ENCODE measurements at places on chromosomes 1 and 21.

GRCh38 chr1:58791106-58791505 is 7.3 kb upstream of the JUN start:
- no peak for DNase-seq

GRCh38 chr1:26750428-26750827 is 37.3 kb upstream of the PIGV start:
- DNase-seq, result no peak

- DNase-seq, result no peak
Measured at GRCh38 chr1:56824271-56824670, 5.1 kb upstream of the FYB2 start.

- no peak for DNase-seq
Measured at GRCh38 chr1:171753685-171754352, 12.0 kb upstream of the VAMP4 start.

DNA sequence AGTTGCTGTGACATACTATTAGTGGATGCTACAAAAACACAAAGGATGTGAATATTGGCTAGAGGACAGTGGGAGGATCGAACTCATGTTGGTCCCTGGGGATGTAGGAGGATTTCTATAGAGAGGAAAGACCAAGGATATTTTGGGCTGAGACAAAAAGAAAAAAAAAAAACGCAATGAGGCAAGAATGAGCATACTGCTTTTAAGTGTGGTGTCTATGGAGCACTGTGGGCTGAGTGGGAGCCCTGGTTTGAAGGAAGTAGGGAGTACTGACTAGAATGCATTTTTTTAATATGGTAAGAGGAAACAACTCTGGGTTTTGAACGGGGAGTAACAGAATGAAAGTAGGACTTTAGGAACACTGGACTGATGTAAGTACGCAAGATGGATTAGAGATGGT is 450.7 kb downstream of the NEGR1 start:
- no peak for DNase-seq

GRCh38 chr1:41783189-41783639 is 135.5 kb downstream of the HIVEP3 start:
- DNase-seq, result peak; percentile 75

DNA sequence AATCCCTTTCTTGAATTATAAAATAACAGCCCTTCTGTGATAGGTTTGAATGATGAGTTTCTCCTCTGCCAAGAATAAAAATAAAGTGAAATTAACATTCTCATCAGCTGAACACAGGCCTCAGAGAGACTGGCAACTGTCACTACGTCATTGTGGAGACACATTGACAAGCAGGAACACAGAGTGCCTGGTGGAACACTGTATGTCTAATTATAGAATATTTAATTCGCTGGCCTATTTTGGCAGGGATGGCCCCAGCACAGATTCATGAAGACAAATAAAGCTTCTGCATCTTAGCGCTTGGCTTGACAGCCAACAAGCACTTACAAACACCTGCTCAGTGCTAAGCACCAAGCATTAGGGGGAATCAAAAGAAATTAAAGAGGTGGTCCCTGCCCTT is 52.0 kb upstream of the SMYD2 start:
- no peak for DNase-seq

DNA sequence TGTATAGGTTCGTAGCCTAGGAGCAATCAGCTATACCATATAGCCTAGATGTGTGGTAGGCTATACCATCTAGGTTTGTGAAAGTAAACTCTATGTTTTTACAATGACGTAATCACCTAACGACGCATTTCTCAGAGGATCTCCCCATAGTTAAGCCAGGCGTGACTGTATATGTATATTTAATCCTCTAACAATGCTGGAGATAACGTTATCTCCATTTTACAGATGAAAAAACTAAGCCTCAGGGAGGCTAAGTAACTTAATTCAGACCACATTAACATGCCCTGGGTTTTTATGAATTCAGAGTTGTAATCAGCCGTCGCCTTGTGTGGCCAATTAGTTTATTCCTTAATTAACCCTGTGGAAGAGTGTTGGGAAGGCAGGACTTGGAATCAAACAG is 107.7 kb upstream of the PLXNA2 start:
- no peak for DNase-seq

- no peak for DNase-seq
Measured at GRCh38 chr1:35431173-35431599, 126.0 kb downstream of the KIAA0319L start.

GRCh38 chr21:45278156-45278911 is 9.4 kb downstream of the POFUT2 start:
- no peak for DNase-seq

DNA sequence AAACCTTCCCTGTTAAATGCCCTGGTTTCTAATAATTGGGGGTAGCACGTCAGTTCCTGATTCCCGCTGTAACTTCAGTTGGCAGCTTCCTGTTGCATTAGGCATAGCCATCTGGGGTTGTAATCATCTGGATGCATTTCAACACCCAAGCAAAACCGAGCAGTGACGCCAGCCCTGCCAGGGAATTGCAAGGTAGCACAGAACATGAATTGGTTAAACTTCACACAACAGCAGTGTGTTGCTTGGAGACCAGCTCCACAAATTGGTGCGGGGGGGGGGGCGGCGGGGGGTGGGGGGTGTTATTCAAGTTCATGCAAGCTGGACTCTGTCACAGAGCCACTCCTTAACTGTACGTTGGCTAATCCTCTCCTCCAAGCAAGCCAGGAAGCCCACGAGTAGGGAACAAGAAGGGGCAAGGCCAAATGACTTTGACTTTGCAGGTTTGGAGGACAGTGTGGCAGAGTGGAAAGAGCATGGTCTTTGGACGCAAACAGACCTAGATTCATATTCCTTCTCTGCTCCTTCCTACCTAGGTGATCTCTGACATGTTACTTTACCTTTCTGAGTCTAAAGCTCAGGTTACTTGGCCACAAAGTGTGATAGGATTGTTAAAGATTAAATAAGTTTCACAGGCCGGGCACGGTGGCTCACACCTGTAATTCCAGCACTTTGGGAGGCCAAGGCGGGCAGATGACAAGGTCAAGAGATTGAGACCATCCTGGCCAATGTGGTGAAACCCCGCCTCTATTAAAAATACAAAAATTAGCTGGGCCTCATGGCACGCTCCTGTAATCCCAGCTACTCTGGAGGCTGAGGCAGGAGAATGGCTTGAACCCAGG is 4.7 kb downstream of the LAX1 start:
- peak; percentile 86 for DNase-seq

GRCh38 chr21:41775149-41775472 is 8.3 kb upstream of the RIPK4 start:
- DNase-seq, result no peak

DNA sequence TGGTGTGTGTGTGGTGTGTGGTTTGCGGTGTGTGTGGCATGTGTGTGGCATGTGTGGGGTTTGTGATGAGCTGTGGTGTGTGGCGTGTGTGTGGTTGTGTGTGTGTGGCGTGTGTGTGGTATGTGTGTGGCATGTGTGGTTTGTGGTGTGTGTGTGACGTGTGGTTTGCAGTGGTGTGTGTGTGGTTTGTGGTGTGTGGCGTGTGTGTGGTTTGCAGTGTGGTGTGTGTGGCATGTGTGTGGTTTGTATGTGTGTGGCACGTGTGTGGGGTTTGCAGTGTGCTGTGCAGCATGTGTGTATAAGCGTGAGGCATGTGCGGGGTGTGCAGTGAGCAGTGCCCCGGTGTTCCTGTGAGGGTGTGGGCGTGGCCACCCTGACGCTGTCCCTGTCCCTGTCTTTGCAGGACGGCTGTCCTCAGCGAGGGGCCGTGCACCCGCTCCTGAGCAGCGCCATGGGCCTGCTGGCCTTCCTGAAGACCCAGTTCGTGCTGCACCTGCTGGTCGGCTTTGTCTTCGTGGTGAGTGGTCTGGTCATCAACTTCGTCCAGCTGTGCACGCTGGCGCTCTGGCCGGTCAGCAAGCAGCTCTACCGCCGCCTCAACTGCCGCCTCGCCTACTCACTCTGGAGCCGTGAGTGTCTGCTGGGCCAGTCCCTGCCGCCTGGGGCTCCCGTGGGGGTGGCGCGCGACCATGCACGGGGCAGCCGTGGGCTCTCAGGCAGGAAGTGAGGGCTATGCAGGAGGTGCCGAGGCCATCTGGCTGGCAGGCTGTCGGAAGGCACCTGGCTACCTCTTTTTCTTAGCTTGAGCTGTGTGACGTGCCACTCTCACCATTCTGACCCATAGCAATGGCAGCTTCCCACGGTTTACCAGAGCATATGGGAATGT is 52.6 kb upstream of the TRAPPC10 start:
- DNase-seq, result no peak

DNA sequence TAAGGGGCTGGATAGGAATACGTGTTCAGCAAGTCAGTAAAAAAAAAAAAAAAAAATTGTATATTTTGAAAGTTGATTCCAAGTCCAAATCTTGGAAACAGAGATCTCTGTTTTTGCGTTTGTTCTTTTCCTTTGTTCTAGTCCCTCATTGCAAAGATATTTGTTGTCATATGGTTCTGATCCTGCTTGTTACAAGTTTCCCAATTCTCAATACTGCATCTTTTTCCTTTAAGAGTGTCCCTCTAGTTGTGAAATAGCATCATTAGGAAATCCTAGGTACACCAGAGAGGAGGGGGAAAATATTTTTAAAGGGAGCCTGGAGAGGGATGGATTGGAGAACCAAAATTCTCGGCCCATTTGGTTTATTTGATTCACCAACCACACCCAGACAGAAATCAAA is 152.2 kb upstream of the C1orf105 start:
- DNase-seq, result no peak

DNA sequence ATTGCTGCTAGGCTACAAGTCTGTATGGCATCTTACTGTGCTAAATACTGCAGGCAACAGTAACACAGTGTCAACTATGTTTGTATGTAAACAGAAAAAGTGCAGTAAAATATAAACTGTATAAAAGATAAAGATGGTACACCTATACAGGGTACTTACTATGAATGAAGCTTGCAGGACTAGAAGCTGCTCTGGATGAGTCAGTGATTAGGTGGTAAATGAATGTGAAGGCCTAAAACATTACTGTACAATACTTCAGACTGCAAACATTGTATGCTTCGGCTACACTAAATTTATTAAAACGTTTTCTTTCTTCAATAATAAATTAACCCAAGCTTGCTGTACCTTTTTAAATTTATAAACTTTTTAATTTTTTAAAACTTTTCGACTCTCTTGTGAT is 97.1 kb downstream of the HLX start:
- no peak for DNase-seq

GRCh38 chr1:239909898-239910297 is 181.8 kb upstream of the FMN2 start:
- DNase-seq, result no peak

DNA sequence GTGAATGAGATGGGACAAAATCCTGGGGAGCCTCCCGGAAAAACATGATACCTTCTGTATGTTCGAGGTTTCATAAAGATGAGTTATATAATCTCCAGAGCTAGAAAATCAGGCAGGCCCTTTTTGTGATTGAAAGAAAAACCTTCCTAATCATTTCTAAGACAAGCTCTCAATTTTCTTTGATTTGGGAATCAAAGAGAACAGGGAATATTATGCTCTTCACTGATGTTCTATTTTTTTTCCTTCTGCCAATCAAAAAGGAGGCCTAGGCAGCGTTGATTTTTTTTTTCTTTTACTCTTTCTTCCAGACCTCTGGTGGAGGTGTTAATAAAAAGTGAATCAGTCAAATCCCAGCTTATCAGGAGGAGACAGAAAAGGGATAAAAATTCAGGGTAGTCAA is 34.5 kb downstream of the DIRAS3 start:
- DNase-seq, result no peak

GRCh38 chr1:28508435-28508754 is 2.6 kb downstream of the RCC1 start:
- no peak for DNase-seq

DNA sequence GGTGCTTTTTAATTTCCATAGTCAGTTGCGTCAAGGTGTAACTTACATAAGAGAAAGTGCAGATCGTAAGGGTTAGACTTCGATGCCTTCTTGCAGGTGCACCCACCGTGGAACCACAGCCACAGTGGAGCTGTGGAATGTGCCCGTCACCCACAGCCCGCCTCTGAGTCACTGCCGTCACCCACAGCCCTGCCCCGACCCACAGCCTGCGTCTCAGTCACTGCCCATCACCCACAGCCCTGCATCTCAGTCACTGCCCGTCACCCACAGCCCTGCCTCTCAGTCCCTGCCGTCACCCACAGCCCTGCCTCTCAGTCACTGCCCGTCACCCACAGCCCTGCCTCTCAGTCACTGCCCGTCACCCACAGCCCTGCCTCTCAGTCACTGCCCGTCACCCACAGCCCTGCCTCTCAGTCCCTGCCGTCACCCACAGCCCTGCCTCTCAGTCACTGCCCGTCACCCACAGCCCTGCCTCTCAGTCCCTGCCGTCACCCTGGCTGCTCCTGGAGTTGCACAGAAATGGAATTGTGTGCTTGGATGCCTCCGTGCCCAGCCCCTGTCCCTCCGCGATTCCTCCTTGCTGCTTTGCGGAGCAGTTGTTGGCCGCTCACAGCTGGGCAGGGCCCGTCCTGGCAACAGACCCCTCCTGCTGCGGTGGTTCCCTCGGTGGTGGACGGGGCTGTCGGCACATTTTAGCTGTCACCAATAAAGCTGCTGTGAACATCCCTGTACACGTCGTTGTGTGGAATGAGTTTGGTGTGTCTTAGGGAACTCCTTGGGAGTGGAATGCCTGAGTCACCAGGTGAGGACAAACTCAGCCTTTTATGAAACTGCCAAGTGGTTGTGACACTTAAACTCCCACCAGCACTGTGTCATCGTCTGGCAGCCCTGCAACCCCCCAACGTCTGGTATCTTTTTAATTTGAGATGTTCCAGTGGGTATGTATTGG is 44.9 kb upstream of the COL6A2 start:
- DNase-seq, result no peak

DNA sequence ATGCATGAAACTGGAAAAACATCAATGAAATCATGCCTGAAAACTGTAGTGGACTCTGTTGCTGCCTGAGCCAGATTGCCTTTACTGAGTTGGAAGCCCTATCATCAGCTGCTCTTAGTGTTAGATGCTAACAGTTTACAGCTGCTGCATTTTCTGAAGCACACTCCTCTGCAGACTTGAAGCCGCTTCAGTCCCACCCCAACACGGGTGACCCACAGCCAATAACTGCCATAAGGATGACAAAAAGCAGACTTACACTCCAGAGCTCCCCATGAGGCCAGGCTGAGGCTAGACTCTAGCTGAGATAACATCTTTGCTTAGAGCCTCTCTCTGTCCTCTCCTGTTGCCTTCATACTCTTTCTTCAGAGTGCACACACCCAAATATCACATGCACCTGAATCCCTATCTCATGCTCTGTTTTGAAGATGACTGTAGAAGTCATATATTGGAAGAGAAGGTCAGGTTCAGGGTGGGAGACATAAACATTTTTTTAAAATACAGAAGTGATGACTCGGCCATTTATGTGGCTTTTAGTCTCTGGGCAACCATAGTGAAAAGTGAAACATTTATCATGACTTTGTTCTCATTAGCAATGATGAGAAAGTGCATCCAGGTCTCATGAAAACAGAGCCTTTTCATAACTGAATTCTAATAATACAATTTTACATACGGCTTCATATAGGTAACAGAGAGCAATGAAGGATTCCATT is 161.0 kb downstream of the KCNK2 start:
- no peak for DNase-seq

- no peak for DNase-seq
Measured at GRCh38 chr1:187396226-187396625, 567.5 kb downstream of the PLA2G4A start.

GRCh38 chr1:185603158-185603557 is 131.0 kb upstream of the HMCN1 start:
- no peak for DNase-seq

Data from renal pelvis (tissue), 12 donors.